Neural crest cell (in vitro differentiated cells): ENCODE measurements at places on chromosomes 7 and 10.

DNA sequence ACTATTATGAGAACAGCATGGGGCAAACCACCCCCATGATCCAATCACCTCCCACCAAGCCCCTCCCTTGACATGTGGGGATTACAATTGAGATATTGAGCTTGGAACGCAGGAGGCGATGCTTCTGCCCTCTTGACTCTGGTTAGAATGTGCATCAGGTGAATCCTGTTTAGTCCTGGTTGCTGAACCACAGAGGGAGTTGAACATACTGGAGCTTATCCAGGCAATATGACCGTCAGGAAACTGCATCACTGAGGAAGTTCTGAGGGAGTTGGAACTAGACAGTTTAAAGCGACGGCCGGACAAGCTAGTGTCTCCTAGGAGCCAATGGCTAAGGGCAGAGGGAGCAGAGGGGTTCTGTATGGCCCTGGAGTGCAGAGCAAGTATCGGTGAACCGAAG, 31.8 kb upstream of the GARS1 start:
- DNase-seq: no peak

GRCh38 chr7:120303105-120303504, 30.1 kb downstream of the KCND2 start:
- no peak for DNase-seq

- DNase-seq: no peak
These were observed 662.9 kb downstream of the INHBA start for GRCh38 chr7:41039981-41040380.

DNA sequence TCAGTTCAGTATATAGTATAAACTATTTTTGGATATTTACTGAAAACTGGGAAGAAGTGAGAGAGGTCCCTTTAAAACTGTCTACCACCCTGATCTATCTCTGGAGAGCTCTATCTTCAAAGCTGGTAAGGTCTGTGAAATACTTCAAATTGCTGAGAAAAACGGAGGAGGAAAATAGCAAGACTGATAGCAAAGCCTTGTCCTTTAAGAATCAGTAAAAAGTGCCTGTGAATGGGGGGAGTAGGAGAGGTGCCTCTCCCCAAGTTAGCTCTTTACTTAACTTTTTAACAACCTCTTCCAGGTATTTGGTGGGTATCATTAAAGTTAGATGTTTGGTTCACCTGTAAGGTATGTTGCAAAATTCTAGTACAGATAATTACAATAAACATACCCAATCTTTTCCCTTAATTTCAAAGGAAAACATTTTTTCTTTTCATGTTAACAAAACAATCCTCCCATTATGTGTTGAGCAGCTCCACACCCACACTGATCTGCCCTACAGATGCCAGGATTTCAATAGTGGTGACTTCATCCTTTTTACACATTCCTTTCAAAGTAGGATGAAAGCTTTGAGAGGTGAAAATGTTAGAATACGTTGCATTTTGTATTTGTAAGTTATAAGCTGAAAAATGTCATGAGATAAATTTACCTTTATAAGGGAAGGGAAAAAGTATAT, 149.2 kb downstream of the CRPPA start:
- DNase-seq: no peak

GRCh38 chr7:43929529-43930457, 3.6 kb downstream of the UBE2D4 start:
- DNase-seq: no peak
